ENCODE measurements at places on chromosomes 5 and 9.

DNA sequence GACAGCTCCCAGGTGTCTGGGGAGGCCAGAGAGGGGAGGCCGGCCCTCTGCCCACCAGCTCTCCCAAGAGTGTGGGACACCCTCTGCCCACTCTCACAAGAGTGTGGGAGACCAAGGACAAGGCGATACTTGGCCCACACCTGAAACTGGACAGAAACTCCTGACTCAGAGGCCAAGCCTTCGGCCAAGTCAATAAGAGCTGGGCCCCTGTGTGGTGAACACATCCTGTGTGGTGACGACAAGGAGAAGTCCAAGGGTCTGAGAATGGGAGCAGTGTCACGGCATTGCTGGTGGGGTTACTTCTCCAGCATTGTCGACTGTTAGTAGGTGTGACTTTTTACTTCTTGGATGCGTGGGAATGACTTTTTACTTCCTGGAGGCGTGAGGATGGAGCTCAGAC, 14.6 kb upstream of the F2RL1 start:
- DNase-seq = no peak

- DNase-seq = peak; percentile 49
Measured at GRCh38 chr9:123925819-123926218, 4.1 kb downstream of the DENND1A start.

DNA sequence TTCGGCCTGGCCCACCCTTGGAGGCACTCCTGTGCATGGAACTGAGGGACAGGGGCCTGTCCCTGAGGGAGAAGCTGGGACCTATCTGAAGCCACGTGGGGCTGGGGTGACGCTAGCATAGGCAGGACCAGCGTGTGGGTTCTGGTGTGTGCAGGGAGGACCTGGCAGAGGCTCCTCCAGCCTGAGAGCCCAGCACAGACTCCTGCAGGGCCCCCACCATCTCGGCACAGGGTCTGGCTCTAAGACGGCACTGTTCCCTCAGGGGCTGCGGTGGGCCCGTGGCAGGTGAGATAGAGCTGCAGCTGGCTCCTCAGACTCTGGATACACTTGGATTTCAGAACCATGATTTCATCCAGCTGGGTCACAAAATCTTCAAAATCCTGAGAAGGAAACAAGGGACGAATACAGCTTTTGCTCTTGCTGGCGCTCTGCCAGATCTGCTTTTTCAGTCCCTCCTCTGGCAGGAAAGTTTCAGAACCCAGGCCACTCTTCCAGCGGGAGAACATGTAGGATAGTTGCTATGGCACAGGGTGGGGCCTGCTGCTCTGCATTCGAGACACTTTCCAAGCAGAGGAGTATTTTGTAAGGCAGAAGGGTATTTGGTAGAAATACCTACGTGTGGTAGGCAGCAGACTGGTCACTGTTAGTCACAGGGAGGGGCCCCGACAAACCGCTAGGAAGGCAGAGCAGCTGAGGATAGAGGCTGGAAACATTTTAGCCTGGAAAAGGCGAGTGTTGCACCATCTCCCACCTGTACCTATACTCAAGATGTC, 74.7 kb downstream of the KIF24 start:
- DNase-seq = peak; percentile 52

DNA sequence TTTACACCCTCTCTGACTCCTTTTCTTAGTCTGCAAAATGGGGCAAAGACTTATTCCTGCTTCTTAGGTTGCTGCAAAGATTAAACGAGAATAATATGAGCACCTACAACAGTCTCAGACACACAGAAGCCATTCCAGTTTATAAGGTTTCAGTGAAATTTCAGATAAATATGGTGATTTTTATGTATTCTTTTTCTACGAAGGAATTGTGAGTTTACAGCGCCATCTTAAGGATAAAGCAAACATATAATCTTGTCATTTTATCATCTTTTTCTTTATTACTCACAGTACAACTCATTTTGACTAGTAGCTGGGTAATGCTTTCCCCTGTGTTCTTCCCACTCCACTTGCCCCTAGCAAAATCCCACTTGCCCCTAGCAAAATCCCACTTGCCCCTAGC, 29.2 kb upstream of the SMC5 start:
- DNase-seq = peak; percentile 45

DNA sequence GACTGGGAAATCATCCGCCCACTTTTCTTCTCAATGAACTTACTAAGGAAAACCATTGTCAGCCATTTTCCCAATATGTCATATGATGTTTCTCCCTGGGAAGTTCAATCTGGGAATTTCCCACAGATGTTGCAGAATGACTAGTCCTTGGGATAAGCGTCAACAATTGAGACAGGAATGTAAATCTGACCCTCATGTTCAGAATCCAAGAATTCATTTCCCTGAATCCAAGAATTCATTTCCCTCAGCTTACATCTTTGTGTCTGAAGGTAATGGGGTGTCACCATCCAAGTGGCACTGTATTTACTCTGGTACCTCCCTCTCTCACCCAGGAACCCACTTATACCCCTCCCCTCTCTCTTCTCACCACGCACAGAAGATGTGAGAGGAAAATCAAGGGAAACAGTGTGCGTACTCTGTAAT, 7.4 kb downstream of the KLF9 start:
- DNase-seq = peak; percentile 94

GRCh38 chr9:15725953-15726352, 173.1 kb downstream of the CCDC171 start:
- DNase-seq = peak; percentile 89
